DND-41 (cell line): ENCODE measurements at places on chromosomes 7 and 10.

DNA sequence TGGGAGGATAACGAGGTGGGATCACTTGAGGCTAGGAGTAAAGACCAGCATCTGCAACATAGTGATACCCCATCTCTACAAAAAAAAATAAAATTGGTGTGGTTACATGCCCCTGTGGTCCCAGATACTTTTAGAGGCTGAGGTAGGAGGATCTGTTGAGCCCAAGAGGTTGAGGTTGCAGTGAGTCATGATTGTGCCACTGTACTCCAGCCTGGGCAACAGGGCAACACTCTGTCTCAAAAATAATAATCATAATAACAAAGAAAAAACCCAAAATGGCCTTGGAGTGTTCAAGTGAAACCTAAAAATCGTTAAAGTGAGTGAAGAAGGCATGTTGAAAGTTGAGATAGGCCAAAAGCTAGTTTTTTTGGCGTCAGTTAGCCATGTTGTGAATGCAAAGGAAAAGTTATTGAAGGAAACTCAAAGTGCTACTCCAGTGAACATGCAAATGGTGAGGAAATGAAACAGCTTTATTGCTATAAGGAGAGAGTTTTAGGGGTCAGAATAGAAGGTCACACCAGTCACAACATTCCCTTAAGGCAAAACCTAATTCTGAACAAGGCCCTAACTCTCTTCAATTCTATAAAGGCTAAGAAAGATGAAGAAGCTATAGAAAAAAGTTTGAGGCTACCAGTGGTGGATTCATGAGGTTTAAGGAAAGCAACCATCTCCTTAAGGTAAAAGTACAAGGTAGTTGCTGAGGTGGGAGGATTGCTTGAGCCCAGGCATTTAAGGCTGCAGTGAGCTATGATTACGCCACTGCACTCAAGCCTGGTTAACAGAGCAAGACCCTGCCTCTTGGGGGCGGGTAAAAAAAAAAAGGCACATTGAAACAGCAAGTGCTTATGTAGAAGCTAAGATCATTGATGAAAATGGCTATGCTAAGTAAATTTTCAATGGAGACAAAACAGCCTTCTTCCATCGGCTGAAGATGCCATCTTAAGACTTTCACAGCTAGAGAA lies 45.4 kb upstream of the STOX1 start:
- H3K27ac ChIP-seq, result no peak overlapping the region
- no peak for DNase-seq
- H3K36me3 ChIP-seq, result peaks cover 90% of the 10 kb centered on the region
- H3K4me3 ChIP-seq, result no peak overlapping the region

GRCh38 chr7:99083068-99083651 lies 60.7 kb downstream of the SMURF1 start:
- no peak for DNase-seq
- no peak overlapping the region for H3K27ac ChIP-seq
- no peaks in the 10 kb centered on the region for H3K4me1 ChIP-seq
- H3K36me3 ChIP-seq, result peaks cover 5% of the 10 kb centered on the region; the same call in 1 of the 2 replicates

DNA sequence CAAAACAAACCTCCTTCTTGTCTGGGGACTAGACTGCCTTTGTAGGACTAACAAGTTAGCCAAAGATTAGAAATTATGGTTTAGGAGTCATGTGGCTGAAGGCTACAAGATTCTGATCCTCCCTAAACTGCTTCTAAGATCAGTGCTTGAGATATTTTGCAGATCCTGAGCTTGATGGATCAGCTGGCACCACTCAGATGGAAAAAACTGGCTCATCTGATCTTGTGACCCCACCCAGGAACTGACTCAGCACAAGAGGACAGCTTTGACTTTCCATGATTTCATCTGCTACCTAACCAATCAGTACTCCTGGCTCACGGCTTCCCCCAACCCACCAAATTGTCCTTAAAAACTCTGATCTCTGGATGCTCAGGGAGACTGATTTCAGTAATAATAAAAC lies 271.5 kb upstream of the TAC1 start:
- no peak for DNase-seq
- no peaks in the 10 kb centered on the region for H3K27me3 ChIP-seq
- H3K4me1 ChIP-seq, result no peaks in the 10 kb centered on the region
- no peaks in the 10 kb centered on the region for H3K36me3 ChIP-seq
- H3K4me3 ChIP-seq, result no peak overlapping the region

- no peaks in the 10 kb centered on the region for H3K4me1 ChIP-seq
- no peak for DNase-seq
- no peaks in the 10 kb centered on the region for H3K27me3 ChIP-seq
- no peak overlapping the region for H3K4me3 ChIP-seq
Observed at GRCh38 chr7:43769281-43769680, 10.8 kb downstream of the BLVRA start.

DNA sequence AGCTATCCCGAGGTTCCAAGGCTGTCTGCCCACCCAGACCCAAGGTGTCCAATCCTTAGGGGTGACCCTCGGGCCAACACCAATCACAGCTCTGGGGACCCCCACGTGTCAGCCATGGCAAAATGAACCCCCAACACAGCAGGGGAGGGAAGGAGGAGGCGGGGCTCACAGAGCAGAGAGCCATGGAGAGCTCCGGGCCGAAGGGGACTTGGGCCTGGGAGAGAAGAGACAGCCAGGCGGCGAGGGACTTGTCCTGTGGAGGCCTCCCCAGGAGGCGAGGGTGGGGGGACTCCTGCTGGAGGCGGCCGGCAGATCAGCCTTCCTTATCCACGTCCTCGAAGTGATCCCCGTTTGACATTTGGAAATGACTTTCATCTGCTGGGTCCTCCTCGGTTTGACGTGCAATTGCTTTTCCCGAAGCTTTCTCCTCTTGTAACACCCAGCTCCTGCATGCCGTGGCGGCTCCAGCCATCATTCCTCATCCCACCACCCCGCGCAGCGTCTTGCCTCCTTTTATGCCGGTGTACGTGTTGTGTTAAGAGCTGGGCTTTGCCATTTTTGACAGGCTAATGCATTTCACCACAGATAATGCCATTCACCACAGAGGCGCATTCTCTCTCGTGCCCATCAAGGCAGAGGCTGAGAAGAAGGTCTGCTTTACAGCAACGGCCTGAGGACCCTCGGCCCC lies 337.4 kb downstream of the DNAJB6 start:
- H3K4me1 ChIP-seq, result peaks cover 100% of the 10 kb centered on the region
- H3K27ac ChIP-seq, result peak overlapping the region; percentile 98
- peaks cover 62% of the 10 kb centered on the region for H3K36me3 ChIP-seq
- no peak overlapping the region for H3K4me3 ChIP-seq
- no peaks in the 10 kb centered on the region for H3K27me3 ChIP-seq

DNA sequence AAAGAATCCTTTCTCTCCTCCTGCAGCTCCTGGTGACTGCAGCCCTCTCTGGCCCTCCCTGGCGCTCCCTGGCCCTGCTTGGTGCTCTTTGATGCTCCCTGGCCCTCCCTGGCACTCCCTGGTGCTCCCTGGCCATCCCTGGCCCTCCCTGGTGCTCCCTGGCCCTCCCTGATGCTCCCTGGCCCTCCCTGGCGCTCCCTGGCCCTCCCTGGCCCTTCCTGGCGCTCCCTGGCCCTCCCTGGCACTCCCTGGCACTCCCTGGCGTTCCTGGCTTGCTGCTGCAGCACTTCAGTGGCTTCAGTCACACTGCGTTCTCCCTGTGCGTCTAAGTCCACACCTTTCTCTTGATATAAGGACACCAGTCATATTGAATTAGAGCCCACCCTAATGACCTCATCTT lies 15.2 kb upstream of the FGFR2 start:
- H3K27ac ChIP-seq, result no peak overlapping the region
- H3K4me1 ChIP-seq, result no peaks in the 10 kb centered on the region
- H3K27me3 ChIP-seq, result no peaks in the 10 kb centered on the region

DNA sequence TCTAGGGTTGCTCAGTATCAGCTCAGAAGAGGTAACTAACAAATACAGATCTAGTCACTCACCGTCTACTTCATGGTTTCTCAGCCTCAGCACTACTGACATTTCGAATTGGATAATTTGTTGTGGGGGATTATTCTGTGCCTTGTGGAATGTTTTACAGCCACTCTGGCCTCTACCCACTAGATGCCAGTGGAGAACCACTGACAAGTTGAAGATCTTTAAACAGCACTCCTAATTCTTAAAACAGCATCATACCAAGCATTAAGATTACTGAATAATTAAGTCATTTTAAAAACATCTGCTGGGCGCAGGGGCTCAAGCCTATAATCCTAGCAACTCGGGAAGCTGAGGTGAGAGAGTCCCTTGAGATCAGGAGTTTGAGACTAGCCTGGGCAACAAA lies 82.6 kb downstream of the UPF2 start:
- no peaks in the 10 kb centered on the region for H3K4me1 ChIP-seq
- H3K4me3 ChIP-seq, result no peak overlapping the region
- no peak overlapping the region for H3K27ac ChIP-seq

- no peaks in the 10 kb centered on the region for H3K4me1 ChIP-seq
- no peak overlapping the region for H3K4me3 ChIP-seq
- H3K27ac ChIP-seq, result no peak overlapping the region
Observed at GRCh38 chr10:6228647-6229046, 25.9 kb downstream of the PFKFB3 start.

DNA sequence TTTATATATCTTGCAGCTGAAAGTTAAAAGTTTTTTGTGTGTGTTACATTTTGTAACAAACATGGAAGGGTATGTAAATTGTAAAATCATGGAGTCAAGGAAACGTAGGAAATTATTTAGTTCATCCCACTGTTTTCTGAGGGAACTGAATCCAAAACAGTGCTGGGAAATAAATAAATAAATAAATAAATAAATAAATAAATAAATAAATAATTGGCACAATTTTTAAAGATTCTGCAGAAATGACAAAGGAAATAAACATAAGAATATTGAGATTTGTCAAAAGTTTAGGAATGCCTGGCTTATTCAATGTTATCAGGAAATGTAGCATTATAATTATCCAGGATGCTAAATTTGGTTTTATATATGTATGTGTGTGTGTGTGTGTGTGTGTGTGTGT lies 91.4 kb upstream of the AGBL3 start:
- H3K27me3 ChIP-seq, result no peaks in the 10 kb centered on the region
- H3K27ac ChIP-seq, result no peak overlapping the region

GRCh38 chr10:95728526-95728925 lies 27.4 kb upstream of the ENTPD1 start:
- H3K36me3 ChIP-seq, result no peaks in the 10 kb centered on the region
- no peak for DNase-seq
- peaks cover 4% of the 10 kb centered on the region for H3K27me3 ChIP-seq
- H3K4me1 ChIP-seq, result no peaks in the 10 kb centered on the region
- no peak overlapping the region for H3K4me3 ChIP-seq
- no peak overlapping the region for H3K27ac ChIP-seq

DNA sequence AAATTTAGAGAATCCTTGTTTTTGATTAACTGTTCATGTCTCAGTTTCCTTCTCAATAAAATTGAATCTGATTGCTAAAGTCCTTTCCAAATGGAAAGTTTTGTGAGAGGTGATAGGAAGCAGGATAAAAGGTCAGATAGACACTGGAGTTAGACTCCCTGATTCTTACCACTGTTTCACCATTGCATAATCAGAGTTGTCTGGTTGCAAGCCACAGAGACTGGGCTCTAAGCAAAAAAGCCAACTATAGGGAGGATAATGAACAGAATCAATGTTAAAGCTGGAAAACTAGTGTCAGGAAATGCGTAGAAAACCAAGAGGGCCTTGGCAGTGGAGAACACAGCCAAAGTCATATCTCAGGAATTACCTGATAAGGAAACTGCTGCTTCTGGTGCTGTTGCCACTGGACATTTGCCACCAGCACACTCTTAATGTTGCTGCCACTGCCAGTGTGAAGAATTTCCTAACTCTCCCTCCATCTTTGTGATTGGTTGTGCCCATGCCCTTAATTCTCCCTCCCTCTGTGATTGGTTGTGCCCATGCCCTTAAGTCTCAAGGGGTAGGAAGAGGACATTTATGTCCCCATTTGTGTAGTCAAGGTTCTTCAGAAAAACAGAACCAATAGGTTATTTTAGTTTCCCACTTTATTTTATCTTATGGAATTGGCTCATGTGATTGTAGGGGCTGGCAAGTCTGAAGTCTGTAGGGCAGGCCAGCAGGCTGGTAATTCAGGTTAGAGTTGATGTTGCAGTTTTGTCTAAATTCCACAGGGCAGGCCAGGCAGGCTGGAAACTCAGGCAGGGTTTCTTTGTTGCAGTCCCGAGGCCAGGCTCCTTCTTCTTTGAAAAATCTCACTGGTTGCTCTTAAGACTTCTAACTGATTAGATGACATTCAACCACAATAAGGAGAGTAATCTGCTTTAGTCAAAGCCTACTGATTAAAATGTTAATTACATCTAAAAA lies 639.0 kb downstream of the REEP3 start:
- no peaks in the 10 kb centered on the region for H3K36me3 ChIP-seq
- DNase-seq, result no peak
- H3K27ac ChIP-seq, result no peak overlapping the region

- peaks cover 3% of the 10 kb centered on the region; the same call in 1 of the 2 replicates for H3K36me3 ChIP-seq
- no peaks in the 10 kb centered on the region for H3K27me3 ChIP-seq
- DNase-seq, result no peak
- H3K4me1 ChIP-seq, result no peaks in the 10 kb centered on the region
Observed at GRCh38 chr10:11512596-11512995, 98.9 kb downstream of the USP6NL start.

- H3K4me3 ChIP-seq, result no peak within 1 kb of the TSS
- H3K36me3 ChIP-seq, result no peaks in the 10 kb centered on the region
- H3K27me3 ChIP-seq, result no peaks in the 10 kb centered on the region
- DNase-seq, result peak; percentile 13
- no peaks in the 10 kb centered on the region for H3K4me1 ChIP-seq
Observed at GRCh38 chr10:118595598-118596425, at the start of gene PRLHR. Gene PRLHR (minus strand): TSS chr10:118595648. CDS start chr10:118595244, 404 bp downstream.

- H3K36me3 ChIP-seq, result no peaks in the 10 kb centered on the region
- no peaks in the 10 kb centered on the region for H3K27me3 ChIP-seq
- no peak overlapping the region for H3K27ac ChIP-seq
- peak; percentile 66 for DNase-seq
- no peak overlapping the region for H3K4me3 ChIP-seq
Observed at GRCh38 chr7:29285444-29285793, 90.8 kb downstream of the CHN2 start.

DNA sequence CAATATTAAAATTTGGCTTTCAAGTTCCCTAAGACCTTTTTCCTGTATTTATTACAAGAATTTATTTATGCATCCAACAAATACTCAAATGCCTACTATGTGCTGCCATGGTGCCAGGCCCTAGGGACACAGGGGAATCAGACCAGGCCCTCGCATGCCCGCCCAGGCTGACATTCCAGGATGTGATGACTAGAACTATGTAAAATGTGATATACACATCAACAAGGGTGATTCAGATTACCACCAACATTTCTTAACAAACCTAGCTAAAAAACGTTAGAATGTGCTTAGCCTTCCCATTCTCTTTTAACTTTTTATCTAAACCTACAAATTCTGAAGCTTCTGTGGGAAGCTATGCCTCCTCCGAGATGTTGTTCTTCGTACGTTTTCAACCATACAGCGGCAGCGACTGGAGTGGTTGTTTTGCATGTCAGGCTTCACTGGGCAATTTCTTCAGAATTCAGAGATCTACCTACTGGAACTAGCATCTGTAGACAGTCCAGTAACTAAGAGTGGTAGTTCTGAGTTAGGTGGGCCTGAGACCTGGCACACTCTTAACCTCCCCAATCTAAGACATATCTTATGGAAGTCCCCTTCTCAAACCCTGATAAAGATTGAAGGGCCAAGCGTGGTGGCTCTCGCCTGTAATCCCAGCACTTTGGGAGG lies 22.1 kb downstream of the GNA12 start:
- H3K4me1 ChIP-seq, result no peaks in the 10 kb centered on the region
- no peaks in the 10 kb centered on the region for H3K27me3 ChIP-seq
- no peak for DNase-seq
- H3K27ac ChIP-seq, result no peak overlapping the region
- no peaks in the 10 kb centered on the region; the same call in 1 of the 2 replicates for H3K36me3 ChIP-seq

GRCh38 chr10:1626410-1626809 lies 110.9 kb downstream of the ADARB2 start:
- no peaks in the 10 kb centered on the region for H3K36me3 ChIP-seq
- H3K4me1 ChIP-seq, result peaks cover 4% of the 10 kb centered on the region
- no peak for DNase-seq
- H3K27ac ChIP-seq, result no peak overlapping the region
- H3K27me3 ChIP-seq, result no peaks in the 10 kb centered on the region
